ENCODE measurements at places on chromosomes 2 and 18.
A peak's percentile ranks its signal among the peaks of the same experiment; 100 is the strongest.

DNA sequence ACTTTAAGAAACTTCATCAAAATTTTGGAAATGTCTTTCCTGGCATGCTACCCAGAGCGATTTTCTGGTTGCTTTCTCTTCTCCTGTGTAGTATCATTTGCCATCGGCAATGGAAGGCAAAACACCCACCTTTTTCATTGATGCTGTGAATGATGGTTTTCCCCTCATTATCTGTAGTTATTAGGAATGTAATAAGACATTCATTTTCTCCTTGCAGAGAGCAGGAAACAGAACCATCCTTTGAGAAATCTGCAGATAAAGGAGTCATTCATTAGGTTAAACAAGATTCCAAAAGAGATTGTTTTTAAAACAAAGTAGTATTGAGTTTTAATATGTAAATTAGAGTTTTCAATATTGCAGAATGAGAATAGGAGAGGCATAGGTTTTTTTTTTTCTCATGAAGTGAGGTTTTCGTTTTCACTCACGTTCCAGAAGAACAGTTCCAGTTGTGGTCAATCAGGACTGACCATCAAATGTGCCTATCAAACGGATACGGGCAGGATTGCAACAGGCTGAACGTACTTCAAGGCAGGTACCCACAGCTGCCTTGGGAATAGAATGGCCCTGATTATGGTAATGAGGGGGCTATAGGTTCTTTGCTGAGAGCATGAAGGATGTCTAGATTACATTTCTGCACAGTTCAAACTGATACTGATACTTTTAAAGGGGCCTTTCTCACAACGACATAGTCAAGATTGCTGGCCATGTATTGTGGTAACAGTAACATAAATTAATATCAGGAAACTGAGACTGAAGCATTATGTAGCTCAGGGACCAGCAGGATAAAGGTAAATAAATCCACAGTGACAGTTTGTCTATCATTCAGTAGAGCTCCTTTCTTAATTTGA lies 49.8 kb upstream of the PLA2R1 start:
- no peak for DNase-seq

- no peak for DNase-seq
Measured at GRCh38 chr2:75146606-75147332, 52.6 kb downstream of the TACR1 start.

DNA sequence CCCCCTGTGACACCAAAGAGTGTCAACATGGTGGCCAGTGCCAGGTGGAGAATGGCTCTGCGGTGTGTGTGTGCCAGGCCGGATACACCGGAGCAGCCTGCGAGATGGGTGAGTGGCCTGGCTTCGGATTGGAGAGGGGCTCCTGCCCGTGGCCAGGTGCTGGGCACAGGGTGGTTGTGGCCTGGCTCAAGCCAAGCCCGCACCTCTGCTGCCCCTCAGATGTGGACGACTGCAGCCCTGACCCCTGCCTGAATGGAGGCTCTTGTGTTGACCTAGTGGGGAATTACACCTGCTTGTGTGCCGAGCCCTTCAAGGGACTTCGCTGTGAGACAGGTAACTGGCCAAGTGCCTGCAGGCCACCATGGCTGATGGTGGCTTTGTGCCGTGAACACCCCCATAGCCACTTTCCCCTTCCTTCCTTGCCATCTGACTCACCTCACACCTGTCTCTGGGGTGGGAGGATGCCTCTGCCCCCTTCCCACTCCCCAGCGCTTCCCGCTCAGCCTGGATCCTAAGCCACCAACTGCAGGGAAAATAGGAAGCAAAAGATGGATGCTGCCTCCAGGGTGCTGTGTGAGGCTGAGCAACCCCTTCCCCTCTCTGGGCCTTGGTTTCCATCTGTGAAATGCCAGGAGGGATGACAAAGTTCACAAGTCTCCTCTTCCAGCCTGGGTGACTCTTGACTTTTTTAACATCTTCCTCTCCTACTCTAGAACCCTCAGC lies 41.8 kb downstream of the SNED1 start:
- no peak for DNase-seq

- no peak for DNase-seq
Measured at GRCh38 chr2:109287838-109288237, 158.8 kb downstream of the SH3RF3 start.

DNA sequence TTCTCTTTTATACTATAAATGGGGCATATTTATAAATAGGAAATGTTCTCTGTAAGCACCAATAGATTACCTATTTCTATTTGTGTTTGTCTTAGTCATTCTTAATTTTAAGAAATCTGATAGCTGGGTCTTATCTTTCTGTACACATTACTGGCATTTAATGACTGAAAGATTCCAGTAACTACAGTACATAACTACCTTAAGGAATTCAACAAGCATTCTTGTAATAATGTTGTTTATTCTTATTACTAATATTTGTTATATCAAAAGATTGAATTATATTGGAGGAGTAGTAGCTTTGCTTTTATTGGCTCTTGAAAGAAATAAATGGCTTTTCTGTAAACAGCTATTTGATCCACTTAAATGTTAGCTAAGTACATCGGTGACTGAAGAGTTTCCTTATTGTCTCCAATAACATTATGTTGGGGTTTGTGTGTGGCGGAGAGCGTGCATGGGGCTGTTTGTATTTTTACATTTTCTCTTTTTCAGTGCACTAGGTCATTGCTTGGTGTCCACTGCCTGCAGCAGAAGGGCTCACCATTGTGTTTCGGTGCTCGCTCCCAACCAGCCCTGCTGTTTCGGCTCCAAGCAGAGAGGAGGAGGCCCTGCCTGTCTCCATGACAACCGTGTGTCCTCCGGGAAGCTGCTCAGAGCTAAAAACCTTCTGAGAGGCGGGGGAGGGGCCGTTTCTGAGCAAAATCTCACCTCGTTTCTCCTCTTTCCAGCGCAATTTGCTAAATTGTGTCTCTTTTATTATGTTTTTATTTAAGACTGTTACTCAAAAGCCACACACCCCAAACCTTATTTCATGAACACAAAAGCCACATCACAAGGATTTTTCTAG lies 112.5 kb upstream of the SLC38A11 start:
- DNase-seq, result no peak

- DNase-seq, result no peak
Measured at GRCh38 chr2:175837046-175837445, 165.0 kb downstream of the LNPK start.

DNA sequence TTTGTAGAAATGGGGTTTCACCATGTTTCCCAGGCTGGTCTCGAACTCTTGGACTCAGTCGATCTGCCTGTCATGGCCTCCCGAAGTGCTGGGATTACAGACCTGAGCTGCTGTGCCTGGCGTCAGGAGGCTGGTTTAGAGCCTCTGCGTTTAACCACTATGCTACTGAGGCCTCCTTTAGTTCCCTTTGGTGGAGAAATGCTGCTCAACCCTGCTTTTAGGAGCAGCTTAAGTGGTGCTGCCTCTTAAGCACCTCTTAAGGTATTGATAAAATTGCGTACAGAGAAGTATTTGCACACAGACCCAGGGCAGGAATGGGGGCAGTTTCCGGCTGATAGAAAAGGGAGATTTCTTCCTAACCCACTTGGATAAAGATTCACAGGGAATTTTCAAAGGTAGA lies 8.0 kb downstream of the CD8A start:
- DNase-seq, result no peak

DNA sequence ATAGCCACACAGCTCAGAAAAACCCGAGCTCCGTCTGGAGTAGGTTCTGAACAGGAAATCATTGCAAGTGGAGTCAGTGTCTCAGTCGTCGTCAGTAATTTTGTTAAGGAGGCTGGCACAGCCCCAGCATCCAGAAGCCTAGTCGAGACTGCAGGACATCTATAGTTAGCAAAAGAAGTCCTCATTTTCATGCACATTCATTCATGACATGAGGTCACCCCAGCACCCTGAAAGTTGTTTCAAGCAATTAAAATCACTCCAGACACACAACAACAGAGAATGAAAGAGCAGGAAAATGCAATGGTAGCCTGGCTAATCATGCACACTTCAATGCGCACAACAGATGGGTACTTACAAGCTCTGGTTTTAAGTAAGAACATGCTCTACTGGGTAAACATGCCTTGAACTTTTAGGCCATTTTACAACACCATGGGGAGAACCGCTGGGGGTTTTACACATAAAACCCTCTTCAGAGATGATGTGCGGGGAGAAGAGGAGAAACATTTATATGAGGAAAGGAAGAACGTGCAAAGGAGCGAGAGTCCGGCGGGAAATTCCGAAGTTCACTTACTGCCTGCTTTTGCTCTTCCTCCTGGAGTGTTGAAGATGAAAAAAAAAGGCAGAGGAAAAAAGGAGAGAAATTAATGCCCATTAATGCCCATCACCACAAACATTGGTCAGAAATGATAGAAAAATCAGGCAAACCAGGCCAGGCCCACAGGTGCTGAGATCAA lies 77.4 kb upstream of the DNMT3A start:
- DNase-seq, result no peak

DNA sequence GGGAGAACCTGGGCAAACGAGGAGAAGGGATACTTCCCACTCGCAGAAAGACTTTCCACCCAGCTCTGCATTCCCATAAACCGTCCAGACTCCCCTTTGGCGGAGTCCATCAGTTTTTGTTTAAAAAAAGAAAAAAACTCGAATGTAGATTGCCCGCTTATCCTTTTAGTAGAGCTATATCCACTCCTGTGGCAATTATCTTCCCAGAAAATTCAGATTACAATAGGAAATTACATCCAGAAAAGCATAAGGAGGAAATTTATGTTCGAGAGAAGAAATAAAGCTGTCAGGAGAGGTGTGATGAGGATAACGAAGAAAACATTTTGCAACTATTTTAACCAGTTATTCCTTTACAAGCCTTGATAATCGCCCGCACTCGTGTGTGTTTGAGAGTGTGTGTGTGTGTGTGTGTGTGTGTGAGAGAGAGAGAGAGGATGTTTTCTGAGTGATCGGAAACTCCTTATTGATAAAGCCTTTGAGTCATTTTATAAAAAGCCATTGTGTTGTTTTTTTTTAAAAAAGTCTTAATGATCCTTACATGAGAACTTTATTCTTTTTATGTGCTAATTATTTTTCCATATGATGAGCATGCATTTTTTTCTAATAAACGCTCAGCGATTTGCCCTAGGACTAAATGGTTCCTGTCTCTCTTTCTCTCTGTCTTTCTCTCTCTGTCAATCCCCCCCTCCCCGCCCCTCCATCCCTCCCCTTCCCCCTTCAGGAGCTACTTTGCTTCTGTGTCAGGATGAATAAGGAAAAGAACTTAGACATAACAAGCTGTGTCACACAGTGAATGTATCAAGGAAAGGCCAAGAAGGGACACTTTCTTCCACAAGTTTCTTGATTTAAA lies 1.1 kb upstream of the PPP3R1 start:
- peak; percentile 43 for DNase-seq

DNA sequence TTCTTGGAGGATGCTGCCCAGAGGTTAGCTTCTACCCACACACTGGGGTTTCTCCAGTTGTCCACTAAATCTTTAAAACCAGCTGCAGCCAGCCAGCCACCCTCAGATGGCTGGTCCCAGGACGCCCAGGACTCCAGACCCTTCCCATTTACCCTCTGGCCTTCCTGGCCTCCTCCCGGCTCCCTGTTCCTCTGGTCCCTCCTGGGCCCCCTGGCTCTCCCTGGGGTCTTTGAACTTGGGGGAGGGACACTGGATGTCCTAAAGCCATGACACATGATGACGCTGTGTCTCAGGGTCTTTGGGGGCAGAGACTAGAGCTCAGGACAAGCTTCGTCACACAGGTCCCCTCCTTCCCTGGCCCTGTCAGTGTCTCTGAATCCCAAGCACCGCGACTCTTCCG lies 201.1 kb upstream of the HDAC4 start:
- DNase-seq, result no peak

DNA sequence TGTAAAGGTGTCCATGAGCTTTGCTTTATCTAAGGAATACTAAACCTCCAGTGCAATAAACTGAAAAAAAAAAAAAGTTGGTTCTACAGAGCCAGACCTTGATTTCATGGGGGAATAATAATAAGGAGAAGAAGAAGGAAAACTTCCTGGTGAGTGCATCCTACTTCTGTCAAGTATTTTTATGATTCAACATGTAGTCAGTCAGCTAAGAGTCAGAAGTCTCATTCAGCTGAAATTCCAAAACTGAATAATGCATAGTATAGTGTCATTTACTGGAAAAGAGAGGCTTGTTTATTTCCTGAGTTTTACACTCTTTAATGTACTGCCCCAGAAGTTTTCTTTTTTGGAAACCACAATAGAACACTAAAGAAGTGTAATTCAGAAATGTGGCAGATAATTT lies 77.8 kb upstream of the TACR1 start:
- no peak for DNase-seq

DNA sequence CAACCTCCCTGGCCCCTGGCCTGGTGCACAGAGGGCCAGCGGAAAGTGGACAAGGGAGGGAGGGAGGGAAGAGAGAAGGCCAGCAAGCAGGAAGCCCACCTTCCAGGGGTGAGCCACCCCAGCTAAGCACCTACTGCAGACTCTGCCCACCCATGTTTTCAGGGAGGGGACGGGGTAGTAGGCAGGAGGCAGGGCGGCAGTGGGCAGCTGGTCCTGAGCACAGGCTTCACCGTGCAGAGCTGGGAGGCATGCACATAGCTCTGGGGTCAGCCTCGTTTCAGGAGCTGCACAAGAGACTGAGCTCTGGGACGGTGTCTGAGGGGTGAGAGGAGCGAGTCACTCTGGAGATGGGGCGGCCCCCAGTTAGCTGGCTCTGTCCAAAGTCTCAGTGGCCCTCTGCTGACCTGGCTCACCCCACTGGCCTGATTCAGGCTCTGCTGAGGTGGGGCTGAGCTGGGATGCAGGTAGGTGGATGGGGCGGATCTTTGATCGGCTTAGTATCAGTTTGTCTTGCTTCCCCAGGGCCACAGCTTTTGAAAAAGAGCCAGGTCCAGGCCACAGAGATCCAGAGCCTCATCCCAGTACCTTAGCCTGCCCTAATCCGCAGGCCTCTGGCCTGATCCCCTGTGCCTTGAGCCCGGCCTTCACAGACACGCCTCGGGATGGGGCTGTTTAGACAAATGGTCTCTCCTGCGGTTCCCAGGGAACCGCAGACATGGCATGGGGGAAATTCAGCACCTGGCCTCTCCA lies 3.7 kb downstream of the NMUR1 start:
- DNase-seq, result no peak

GRCh38 chr2:109174214-109174613 lies 45.2 kb downstream of the SH3RF3 start:
- DNase-seq, result peak; percentile 33

DNA sequence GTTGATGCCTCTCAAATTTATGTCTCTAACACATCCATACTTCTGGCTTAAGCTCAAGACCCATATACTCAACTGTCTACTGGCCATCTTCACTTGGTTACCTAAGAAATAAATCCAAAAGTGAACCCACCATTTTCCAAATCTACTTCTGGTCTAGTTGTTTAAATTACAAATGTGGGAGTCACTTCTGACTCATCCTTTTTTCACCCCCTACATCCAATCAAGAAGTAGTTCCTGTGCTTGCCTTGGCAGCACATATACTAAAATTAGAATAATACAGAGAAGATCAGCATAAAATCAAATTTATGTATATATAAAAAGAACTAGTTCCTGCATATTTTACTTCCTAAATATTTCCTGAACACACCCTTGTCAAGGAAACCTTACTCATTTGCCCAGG lies 53.6 kb downstream of the STRN start:
- no peak for DNase-seq

Measured in activated naive CD4-positive, alpha-beta T cell treated with anti-CD3 and anti-CD28 coated beads for 36 hours (primary cell).